Central memory CD4-positive, alpha-beta T cell (primary cell): ENCODE measurements at places on chromosomes 2 and 18.

- no peak for DNase-seq
Measured at GRCh38 chr2:199223791-199224190, 233.9 kb downstream of the SATB2 start.

DNA sequence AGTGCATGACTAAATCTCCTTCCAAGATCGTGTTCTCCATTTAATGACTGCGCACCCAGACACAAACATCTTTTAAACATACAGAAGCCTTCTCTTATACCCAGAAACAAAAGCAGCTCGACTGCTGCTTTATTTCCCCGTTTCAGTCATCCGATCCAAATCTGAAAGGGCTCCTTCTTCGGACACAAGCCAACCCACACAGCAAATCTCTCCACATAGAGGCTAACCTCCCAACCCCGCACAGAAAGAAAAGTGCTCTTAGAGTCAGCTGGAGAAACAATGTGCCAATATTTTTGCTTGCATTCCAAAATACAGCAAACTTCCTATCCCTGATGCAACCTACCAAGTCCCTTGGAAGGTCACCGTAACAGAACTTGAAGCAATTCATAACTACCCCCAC lies 29.1 kb downstream of the GAREM1 start:
- DNase-seq, result no peak

DNA sequence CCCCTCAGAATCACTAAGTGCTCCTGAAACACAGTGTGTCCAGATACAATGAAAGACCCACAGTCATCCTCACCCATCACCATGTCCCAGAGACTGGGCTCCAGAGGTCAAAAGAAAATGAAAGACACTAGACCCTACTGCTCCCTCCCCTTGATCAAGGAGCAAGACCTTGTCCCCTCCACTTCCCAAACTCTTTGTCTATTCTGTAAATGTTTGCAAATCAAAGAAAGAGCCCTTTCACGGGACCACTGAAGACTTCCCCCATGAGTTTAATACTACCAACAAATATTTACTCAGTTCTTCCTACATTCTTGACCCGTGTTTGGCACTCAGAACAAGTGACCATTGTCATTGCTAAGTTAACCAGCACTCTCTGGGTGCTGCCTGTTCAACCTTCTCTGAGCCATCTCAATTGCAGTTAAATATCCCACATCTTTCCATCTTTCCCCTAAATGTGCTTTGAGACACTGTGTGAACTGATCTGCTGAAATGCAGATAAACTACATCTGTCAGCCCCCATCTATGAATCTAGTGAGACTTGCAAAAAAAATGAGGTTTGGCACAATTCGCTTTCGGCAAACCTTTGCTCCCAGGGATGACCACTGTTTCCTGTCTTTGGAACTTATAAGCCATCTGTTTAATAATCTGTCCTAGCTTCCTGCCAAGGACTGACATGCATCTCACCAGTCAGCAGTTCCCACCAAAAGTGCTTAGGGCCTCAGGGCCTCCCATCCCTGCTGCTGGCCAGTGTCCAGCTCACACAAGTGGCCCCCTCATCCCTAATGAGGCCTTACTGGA lies 170.3 kb downstream of the GFPT1 start:
- DNase-seq, result no peak

DNA sequence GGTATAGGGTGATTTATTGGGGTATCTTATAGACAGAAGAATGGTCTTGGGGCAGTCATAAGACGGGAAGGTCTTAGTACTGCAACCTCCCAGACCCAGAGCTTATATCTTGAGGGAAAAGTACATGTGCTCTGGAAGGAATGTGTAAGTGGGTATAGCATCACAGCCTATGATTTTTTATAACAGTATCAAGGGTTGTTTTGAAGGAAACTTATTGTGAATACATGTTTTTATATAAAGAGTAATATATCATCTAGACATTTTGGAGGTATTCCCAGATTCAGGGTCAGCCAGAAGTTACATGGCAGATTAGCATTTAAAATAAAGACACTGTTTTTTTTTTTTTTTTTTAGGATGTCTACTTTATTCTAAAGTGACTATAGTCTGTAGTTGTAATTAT lies 47.6 kb upstream of the STON1 start:
- DNase-seq, result no peak

GRCh38 chr2:26692279-26692896 lies at the start of gene KCNK3:
KCNK3 (plus strand) TSS chr2:26692722; CDS start chr2:26692876, 154 bp downstream.
- DNase-seq, result peak; percentile 12

DNA sequence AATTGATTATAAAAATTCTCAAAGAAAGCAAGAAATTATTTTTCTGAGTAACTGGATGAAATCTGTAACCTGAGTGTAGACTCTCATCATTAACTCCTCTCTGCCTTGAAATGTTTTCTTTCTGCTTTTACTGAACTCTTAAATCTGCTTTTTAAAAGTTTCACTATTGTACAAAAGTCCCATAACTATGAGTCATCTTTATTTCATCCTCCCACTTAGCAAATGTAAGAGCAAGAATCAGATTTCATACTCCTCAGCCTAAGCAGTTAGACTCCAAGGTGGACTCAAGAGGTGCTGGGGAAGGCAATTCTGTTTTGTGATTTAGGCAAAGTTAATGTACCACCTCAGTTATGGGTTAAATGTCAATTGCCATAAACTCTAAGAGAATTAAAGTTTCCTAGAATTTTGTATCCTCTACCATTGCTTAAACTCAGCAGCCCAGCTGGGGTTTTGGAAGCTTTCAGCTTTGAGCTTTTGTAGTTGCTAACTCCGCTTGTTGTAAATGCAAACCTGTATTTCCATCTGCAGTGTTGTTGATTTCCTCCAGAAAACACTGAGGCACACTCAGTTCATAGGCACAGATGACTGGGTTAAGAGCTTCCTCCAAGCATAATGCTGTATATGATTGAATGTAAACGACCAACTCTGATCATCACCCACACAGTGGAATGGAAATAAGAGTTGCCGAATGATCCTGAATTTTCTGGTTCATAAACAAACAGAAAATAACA lies 268.8 kb downstream of the ARHGAP15 start:
- DNase-seq, result no peak

DNA sequence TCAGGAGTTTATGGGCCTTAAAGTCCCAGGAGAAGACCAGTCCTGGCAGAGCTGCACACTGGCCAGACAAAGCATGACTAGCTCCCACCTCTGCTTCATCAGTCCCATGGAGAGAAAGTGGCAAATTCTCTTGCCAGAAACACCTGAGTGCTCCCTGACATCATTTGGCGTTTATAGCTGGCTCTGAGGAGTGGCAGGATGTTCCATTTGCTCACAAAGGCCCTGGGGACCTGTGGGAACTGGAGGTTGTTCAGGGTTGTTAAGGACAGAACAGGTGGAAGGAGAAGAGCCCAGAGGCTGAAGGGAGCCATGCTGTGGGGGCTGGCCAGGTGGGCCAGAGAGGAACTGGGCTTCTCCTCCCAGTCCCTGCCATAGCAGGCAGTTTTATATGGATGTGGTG lies 56.1 kb downstream of the RPL37A start:
- no peak for DNase-seq

DNA sequence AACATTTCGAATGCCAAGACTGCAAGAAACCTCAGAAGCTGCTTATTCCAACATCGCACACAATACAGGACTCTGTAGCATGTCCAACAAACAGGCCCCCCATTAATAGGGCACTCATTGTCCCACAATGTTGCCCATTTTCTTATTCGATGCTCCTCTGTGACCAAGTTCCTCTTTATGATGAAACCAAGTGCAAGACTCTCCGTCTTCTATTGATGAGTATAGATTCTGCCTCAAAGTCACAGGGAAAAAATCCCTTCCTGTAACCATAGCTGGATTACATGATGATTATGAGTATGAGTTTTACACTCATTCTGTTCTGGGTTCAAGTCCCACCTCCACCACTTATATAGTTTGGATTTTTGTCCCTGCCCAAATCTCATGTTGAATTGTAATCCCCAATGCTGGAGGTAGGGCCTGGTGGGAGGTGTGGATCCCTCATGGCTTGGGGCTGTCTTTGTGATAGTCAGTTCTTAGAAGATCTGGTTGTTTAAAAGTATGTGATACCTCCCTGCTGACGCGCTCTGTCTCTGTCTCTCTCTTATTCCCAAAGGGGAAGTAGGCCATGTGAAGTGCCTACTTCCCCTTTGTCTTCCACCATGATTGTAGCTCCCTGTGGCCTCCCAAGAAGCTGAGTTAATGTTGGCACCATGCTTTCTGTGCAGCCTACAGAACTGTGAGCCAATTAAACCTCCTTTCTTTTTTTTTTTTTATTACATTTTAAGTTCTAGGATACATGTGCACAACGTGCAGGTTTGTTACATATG lies 148.7 kb downstream of the OSR1 start:
- no peak for DNase-seq

GRCh38 chr2:115650827-115651226 lies 1208.4 kb downstream of the DPP10 start:
- no peak for DNase-seq

DNA sequence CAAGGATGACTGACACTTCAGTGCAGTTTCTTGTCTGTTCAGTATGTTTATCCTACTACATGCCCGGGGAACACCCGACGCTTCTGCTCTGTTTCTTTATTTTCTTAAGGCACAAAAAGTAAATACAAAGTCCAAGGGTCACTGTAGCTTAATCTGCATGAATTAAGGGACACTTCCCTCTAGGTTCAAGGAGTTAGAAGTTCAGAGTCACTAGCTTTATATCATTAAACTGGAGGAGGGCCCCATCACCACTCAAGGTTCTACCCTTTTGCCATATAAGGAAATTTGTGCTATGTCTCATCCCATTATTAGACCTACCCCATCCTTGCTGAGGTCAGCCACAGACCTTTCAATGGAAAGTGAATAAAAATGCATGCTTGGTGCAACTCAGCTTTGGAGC lies 27.6 kb upstream of the RMDN2 start:
- no peak for DNase-seq

DNA sequence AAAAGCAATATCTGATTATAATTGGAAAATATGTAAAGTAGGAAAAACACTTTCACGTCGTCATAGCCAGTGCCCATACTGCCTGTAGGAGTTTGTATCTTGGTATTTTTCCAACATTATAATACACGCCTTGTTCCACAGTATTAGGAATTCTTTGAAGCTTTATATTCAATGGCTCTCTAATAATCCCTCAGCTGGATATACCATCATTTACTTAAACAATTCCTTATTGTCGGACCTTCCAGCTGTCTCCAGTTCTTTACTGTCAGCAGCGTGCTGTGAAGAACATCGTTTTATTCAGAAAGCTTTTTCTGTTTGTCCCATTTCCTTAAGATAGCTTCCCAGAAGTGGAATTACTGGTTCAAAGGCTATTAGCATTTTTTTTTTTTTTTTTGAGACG lies 31.7 kb downstream of the ATP6V1C2 start:
- no peak for DNase-seq

- DNase-seq, result no peak
Measured at GRCh38 chr2:28496781-28497180, 921 bp downstream of the PLB1 start.

DNA sequence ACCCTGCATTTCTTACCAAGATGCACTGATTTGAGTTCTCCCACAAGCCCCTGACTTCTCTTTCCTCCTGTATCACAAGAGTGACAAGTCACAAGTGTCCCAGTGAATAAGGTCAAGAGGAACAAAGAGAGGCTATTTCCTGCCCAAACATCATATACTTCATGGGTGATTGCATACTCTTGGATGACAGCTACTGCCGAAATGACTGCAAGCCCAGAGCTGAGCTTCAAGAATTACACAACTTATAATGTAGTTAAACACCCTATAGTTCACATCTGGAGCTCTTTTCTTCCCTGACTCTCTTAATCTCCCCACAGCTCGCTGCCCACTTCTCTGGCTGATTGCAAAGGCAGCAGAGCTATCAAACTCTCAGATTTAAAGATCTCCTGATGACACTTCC lies 289.7 kb upstream of the PARD3B start:
- DNase-seq, result no peak

DNA sequence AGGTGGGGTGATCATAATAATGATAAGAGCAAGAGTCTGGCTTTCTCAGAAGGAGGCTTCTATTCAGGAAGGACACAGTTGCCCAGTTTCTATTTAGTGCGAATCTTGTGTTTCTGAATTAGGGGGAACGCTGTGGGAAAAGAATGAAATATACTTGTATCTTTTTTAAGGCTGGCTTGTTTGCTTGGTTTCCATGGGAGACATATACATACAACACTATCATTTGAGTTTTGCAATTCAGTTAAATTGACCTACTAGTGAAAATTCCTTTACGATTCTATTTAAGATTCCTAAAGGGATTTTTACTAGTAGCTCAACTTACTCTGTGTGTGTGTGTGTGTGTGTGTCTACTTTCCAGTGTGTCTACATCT lies 24.7 kb upstream of the ANKRD62 start:
- no peak for DNase-seq

GRCh38 chr2:95350368-95350767 lies 52.1 kb upstream of the FAHD2A start:
- DNase-seq, result no peak

- no peak for DNase-seq
Measured at GRCh38 chr2:144582651-144583380, 62.9 kb upstream of the ZEB2 start.

DNA sequence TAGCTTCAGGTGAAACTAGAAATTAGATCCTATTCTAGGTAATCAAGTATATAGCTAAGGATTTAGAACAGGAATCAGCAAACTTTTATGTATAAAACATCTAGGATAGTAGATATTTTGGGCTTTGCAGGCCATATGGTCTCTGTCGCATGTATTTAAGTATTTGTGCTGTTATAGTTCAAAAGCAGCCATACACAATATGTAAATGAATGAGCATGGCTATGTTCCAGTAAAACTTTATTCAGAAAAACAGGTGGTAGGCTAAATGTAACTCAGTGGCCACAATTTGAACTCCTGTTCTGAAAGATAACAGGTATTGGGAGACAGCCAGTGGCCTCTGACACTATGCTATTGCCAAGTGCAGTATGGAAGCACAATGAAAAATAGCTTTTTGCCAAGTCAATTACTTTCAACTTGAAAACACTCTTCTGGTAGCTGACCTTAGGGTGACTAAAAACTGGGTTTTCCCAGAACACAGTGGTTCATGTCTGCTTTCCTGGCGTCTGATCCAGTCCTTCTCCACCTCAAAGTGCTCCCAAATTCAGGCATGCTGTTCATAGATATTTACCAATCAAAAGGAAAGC lies 304.7 kb upstream of the SYT4 start:
- no peak for DNase-seq

GRCh38 chr2:176039375-176039774 lies 37.3 kb upstream of the LNPK start:
- no peak for DNase-seq

GRCh38 chr2:105712981-105713596 lies 31.6 kb upstream of the NCK2 start:
- no peak for DNase-seq

GRCh38 chr2:29910465-29910864 lies 10.9 kb downstream of the ALK start:
- no peak for DNase-seq

GRCh38 chr2:75506101-75506697 lies 54.5 kb downstream of the EVA1A start:
- DNase-seq, result no peak

- DNase-seq, result no peak
Measured at GRCh38 chr18:10405014-10405493, 49.4 kb upstream of the APCDD1 start.
